ENCODE measurements at places on chromosomes 3 and 15.

DNA sequence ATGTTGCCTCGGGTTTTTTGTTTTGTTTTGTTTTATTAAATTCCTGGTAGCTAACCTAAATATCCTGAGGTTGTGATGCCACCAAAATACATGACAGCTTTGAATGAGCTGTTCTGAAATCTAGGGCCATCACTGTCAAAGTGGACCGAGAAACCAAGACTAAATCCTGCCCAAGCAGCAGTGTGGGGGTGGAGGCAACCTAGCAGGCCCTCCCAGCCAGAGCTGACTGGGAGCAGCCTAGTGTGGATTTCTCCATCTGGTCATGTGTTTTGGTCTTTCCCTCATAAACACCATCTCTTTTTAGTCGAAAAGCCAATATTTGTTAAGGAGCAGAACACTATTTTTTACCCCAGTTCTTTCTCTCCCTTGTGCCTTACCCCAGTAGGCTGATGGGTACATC is 52.2 kb downstream of the LARS2 start:
- no peak for DNase-seq

DNA sequence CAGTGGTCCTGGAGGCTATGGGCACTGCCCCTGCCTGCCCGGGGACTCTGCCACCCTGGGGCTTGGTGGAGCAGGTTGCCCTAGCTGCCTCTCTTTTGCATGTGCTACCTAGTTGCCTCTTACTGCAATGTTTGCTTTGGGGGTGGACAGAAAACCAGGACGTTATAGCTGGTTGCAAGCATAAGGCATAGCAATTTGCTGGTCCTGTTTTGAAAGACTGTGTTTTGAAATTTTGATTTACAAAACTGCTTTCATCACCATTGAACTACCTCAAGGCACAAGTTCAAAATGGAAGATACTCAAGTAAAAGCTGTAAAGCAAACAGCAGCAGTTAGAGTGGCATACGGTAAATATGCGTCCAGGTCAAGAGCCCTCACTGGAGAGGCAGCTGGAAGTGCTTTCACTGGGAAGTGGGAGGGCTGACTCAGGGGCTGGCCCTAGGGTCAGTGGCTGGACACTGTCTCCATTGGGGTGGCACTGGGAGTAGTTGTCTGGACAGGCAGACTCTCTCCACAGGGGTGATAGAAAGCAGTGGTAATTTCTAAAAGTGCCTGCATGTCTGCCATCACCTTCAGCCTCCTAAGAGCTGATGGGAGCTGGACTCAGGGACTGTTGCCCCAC is 138.1 kb downstream of the CHDH start:
- no peak for DNase-seq

DNA sequence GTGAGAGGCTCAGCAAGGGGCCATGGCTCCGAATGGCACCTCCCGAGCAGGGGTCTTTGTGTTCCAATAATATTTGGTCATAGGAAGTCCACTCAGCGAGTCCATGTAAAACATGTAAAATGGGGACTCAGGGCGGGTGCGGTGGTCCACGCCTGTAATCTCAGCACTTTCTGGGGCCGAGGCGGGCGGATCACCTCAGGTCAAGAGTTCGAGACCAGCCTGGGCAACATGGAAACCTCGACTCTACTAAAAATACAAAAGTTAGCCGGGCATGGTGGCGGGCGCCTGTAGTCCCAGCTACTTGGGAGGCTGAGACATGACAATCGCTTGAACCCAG is 26.4 kb downstream of the EFCC1 start:
- DNase-seq: no peak

DNA sequence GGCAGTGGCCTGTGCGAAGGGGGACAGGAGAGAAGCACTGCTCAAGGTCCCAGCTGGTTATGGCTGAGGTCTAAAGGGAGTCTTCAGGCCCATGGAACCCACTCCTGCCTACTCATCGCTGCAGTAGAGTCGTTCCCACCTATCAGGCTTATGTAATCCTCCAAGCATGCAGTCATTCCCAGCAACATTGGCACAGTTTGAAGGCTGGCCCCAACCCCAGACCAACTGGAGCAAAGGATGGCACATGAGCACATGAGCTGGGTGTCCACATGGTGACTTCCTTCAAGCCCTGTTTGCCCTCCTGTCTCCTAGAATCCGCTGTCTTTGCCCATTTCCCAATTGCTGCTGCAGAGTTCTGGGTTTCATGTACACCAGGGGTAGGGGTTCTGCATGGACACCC is 60.5 kb upstream of the FGD5 start:
- DNase-seq: no peak
